ENCODE measurements at places on chromosomes 5 and 9.

DNA sequence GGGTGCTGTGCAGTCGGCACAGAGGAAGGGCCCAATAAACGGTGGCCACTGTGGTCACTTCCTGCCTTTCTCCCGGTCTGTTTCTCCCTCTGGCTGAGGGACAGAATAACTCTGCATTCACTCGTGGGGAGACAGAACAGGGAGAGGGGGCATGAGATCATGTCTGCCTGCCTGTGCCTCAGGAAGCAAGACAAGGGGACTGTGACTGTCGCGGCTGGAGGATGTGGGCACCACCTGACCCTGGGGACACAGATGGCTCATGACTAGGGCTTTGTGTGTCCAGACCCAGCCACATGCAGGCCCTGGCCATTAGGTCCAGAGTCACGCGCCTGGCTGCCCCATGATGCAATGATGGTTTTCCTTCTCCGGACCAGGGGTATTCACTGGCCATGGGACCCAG is 5.8 kb downstream of the TRUB2 start:
- no peak for DNase-seq

DNA sequence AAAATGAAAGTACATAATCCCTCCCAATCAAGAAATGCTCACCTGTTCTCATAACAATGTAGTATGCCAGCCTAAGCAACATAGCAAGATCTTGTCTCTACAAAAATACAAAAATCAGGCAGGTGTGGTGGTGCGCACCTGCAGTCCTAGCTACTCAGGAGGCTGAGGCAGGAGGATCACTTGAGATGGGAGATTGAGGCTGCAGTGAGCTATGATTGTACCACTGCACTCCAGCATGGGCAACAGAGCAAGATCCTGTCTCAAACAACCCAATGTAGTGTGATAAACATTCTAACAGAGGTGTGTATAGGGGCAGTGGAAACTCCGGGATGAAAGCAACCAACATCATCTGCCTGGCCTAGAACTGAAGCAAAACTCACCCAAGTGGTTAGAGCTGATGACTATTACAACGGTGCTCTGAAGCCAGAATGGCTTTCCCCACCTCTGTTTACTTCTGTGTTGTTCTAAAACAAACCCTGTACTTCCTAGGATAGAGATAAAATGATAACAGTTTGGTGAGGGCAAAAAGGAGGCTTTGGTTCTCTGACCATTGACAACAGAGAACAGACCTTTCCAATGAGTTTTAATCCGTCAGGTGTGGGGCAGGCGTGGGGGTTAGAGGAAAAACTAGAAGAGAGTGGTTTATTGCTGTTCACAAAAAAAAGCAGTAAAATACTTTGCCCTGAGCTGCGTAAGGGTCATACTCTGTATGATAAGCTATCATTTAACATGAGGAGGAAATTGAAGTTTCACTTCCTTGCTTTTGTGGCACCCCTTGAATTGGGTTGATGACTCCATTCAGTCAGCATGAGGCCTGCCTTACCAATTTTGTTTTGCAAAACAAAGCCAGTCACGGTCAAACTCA is 18.9 kb downstream of the WNT8A start:
- no peak for DNase-seq

- no peak for DNase-seq
Observed at GRCh38 chr5:65821966-65822365, 100.0 kb downstream of the NLN start.

- no peak for DNase-seq
Observed at GRCh38 chr5:90898326-90899013, 339.9 kb downstream of the ADGRV1 start.

GRCh38 chr5:135631391-135631790 is 52.6 kb upstream of the CXCL14 start:
- no peak for DNase-seq

- DNase-seq, result no peak
Observed at GRCh38 chr5:73157414-73158303, 15.3 kb upstream of the TMEM174 start.
